Spinal cord (tissue), 10 donors: ENCODE measurements at places on chromosomes 2 and 18. TPM values are rescaled to one million over a fixed set of nuclear protein-coding genes. Genes with fewer than 3 reads are reported as not detected.

Gene ZNF521
- total RNA-seq = 64.4 TPM

Gene STPG4
- total RNA-seq = not detected

Gene UGT1A8
- total RNA-seq = not detected

Gene CYBRD1
- total RNA-seq = 138 TPM

Gene TNFAIP6
- total RNA-seq = 15.9 TPM

Gene SPEG
- 12.2 TPM for total RNA-seq

Gene MC4R
- 1.3 TPM for total RNA-seq

Gene FBLN7
- total RNA-seq = 6.0 TPM

Gene DLX1
- total RNA-seq = not detected

Gene CCDC150
- 7.8 TPM for total RNA-seq

Gene AQP12B
- total RNA-seq = not detected

Gene GBX2
- total RNA-seq = 3.3 TPM

Gene ALK
- 12.4 TPM for total RNA-seq

Gene IL1F10
- not detected for total RNA-seq

Gene ZSWIM2
- total RNA-seq = 0.28 TPM

Gene C2orf80
- 15.7 TPM for total RNA-seq

Gene COPS7B
- total RNA-seq = 29.4 TPM

Gene NT5DC4
- 0.10 TPM for total RNA-seq

Gene RUFY4
- total RNA-seq = 0.10 TPM

Gene FAP
- total RNA-seq = 27.6 TPM

Gene SCN7A
- 125 TPM for total RNA-seq

Gene ZAP70
- total RNA-seq = 0.40 TPM

Gene BUB1
- 15.6 TPM for total RNA-seq

Gene TUBA4B
- total RNA-seq = 1.5 TPM

Gene RNU2-63P
- 30.7 TPM for total RNA-seq

Gene NOL4
- 22.1 TPM for total RNA-seq

Gene WNT10A
- not detected for total RNA-seq

Gene HOXD13
- not detected for total RNA-seq

Gene DSG3
- total RNA-seq = not detected

Gene MDH1B
- total RNA-seq = 14.4 TPM

Gene C2orf66
- total RNA-seq = 1.9 TPM

Gene RGPD4
- 0.10 TPM for total RNA-seq

Gene IL36RN
- total RNA-seq = 0.11 TPM

Gene CCL20
- total RNA-seq = not detected

Gene RTP5
- total RNA-seq = 1.9 TPM

Gene KCNK3
- 13.4 TPM for total RNA-seq

Gene SOX11
- 26.8 TPM for total RNA-seq

Gene CDK5R2
- 2.9 TPM for total RNA-seq

Gene LYPD1
- total RNA-seq = 54.2 TPM

Gene DNPEP
- 25.6 TPM for total RNA-seq
